ENCODE measurements at places on chromosomes 6 and 20.
A peak's percentile ranks its signal among the peaks of the same experiment; 100 is the strongest.

DNA sequence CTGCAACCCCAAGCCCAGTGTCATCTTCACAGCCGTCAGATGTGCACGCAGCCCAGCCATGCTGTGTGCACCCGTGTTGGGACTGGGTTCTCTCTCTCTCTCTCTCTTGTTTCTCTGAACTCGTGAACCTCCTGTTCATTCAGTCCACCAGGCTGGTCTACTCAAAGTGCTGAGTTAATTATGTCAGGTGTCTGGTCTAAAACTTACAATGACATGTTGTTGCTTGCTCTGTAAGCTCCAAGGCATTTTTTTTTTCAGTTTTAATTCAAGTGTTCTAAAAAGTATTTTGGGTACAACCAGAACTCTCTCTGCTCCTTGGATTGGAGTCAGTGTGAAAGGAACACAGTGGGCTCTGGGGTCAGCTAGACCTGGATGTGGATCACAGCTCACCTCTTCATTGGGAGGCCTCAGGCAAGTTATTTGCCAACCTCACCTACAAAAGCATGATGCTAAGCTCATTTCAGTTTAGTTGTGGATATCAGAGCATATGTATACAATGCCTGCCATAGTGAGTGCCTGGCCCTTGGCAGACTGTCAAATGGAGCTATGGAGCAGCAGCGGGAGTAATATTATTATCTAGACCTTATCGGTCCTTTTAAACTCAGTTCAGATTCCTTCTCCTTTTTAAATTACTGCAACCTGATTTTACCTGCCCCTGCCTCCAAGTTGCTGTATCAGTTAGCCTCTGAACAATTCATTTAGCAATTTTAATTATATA is 59.5 kb downstream of the PLEKHG1 start:
- no peak for DNase-seq

GRCh38 chr6:29589423-29590048 is 4.6 kb downstream of the OR2H2 start:
- DNase-seq: peak; percentile 61

DNA sequence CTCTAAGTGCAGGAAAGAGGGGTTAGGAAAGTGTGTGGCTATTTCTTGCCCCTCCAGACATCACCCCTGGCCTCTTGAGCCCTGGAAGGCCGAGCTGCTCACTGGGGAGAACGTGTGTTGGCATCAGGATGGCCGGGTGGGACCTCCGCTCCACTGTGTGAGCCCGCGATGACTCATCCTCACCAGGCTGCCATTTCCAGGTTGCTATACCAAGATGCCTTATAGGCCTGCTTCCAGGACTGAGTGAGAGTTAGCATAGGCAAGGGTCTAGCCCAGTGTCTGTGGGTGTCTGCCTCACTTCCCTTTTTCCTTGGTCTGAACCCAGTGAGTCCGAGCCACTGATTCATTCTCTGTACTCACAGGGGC is 105.0 kb downstream of the MRPL14 start:
- DNase-seq: no peak

- no peak for DNase-seq
These were observed 67.1 kb downstream of the HDGFL1 start for GRCh38 chr6:22636452-22636851.

- peak; percentile 67 for DNase-seq
These were observed 128.3 kb downstream of the MAP3K7 start for GRCh38 chr6:90458353-90459224.

GRCh38 chr20:38128691-38129090 is 36.4 kb downstream of the TGM2 start:
- DNase-seq: no peak

DNA sequence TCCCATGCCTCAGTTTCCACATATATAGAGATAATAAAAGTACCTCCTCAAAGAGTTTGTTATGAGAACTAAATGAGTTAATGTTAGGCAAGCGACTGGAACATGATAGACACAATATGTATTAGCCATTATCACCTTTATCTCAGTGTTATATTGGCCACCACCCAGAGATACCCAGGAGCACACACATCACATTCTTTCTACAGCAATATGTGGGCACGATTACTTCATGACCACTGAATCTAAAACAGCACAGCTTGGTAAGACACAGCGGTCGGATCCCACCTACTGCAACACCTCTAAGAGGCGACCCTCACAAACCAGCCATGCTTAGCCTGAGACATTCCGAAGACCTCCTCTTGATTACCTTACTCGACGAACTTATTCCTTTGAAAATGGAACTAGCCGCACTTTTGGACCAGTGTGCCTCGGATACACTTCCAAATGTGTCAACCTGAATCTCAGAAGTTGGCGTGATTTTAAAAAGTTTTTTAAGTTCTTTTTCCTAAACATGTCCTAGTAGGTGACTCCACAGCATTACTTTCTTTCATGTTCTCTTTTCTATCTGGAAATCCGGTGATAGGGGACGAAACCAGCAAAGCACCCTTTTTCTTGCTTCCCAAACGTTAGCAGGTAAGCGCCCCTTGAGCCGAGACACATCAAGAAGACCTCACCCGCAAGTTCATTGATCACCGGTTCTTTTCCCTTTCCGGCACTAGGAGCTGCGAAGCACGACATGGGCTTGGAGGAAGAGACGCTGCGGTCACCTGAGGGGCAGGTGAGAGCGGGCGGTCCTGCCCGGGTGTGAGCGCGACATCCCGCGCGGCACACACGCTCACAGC is 923 bp downstream of the GMDS start:
- no peak for DNase-seq

GRCh38 chr6:13338038-13338437 is 9.7 kb upstream of the TBC1D7 start:
- DNase-seq: no peak

GRCh38 chr6:92748131-92748530 is 671.2 kb downstream of the EPHA7 start:
- no peak for DNase-seq

- no peak for DNase-seq
These were observed 17.6 kb downstream of the ARID1B start for GRCh38 chr6:156794546-156795354.

DNA sequence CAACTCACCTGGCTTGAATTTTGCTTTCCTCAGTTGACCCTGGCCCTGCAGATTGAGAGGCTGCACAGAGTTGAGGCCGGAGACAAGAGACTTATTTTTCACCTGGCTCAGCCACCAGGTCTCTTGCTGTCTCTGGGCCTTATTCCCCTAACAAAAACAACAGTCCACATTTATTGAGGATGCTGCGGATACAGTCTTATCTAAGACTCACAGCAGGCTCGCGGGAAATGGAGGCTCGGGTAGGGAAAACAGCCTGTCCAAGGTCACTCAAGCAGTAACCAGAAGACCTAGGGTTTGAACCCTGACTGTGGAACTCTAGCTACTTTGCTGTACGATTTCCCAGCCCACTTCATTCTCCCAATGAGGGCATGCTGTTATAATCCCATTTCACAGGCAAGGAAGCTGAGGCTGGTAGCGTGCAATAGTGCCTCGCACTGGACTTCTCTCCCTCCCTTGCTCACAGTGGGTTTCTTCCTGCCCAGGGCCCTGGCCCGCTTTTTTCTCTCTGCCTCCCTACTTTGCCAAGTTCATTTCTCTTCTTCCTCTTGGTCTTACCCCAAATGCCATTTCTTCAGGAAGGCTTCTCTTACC is 57.7 kb downstream of the RBM38 start:
- DNase-seq: no peak

- no peak for DNase-seq
These were observed 253.5 kb upstream of the TCF21 start for GRCh38 chr6:133635447-133635846.

- DNase-seq: no peak
These were observed 48.6 kb upstream of the NAA20 start for GRCh38 chr20:19968466-19969073.

DNA sequence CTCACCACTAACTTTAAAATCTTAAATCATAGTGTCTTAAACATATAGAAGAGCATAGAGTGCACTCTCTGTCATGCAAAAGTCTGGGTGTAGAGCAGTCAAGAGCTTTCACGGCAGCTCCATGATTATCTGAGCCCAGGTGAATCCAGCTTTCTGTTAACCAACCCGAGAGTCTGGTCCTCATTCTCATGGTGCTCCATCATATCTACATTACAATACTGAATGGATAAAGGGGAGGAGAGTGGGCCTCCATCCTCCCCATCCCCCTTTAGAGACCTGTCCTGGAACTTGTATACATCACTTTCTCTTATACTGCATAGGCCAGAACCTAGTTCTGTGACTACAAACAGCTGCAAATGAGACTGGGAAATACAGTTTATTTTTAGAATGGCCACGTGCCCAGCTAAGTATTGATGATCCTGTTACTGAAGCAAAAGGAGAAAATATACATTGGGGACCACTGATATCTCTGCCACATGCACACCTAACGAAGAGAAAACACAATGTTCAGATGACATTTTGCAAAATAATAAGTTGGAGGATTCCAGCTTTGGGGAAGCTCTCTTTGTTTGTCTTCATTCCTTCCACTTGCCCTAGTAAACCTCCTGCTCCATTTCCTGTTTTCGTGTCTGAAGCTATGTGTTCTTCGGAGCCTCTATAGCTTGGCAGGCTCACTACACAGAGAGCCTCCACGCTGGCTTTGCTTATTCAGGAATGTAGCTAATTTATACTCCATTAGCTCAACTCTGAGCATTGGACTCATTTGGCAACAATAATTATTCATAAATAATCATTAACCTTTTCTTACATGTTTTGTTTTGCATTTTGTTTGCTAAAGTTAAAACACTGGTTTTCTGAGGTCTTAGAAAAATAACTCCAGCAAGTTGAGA is 110.1 kb downstream of the IYD start:
- no peak for DNase-seq

DNA sequence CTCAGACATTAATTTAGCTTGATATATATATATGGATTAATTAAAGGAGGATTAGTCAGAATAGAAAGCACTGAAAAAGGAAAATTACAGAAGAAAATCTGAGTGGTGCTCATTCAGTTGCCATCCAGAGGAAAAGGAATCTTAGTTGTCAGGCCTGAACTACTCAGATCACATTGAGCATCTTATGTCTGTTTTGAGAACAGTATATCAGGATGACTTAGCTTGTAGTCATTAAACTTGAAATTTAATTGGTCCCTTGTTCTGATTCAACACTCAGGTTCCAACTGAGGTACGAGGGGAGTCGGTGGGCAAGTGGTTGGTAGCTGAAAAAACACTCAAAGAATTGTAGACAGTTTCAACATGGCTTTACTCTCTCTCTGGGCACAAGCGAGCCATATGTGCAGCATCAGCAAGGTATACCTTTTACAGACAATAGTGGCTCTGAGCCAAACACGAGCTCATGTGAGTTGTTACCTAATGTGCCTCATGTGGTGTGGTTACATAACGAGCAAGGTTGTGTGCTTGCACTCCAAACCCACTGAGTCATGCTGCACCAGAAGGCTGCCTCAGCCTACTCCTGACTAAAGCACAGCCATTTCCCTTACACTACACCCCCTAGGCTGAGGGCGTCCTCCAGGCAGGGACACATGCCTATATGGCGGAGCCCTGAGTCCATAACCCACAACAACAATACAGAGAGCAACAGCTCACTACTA is 73.0 kb upstream of the HMGN3 start:
- DNase-seq: no peak

GRCh38 chr20:48426630-48427029 is 401.2 kb downstream of the PREX1 start:
- DNase-seq: no peak

DNA sequence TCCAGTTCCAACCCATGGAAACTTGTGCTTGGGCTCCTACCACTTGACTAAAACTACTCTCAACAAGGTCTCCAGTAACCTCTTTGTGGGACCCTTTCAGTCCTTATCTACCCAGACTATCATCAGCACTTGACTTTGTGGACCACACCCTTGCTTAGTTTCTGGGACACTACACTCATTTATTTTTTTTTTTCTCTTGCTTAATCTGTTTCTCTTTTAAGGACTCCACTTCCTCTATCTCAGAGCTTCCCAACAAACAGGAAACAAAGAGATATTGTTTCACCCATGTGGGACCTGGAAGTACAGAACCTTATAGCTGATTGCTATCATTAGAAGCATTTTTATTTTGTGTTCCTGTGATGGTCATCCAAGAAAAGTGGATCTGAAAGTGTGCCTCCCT is 28.8 kb upstream of the ME1 start:
- DNase-seq: no peak

- DNase-seq: no peak
These were observed 124.5 kb upstream of the SALL4 start for GRCh38 chr20:51926670-51927305.

DNA sequence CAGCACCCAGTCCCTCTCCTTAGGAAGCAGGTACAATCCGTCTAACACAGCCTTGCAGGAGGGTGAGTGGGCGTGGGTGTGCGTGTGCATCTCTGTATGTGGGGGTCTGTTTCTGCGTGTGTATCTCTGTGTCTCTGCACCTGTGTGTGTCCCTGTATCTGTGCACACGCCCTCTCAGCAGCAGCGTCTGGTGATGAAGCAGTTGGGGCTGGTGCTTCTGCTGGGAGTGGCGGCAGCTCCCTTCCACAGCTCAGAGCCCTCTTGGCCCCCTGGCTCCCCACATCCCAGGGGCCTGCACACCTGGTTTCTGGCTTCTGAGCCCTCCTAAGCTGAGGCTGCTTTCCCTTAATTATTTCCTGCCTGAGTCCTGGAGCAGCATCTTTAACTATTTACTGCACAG is 49.5 kb upstream of the CCDC167 start:
- no peak for DNase-seq

- no peak for DNase-seq
These were observed 14.3 kb downstream of the SERPINB6 start for GRCh38 chr6:2956930-2957685.

DNA sequence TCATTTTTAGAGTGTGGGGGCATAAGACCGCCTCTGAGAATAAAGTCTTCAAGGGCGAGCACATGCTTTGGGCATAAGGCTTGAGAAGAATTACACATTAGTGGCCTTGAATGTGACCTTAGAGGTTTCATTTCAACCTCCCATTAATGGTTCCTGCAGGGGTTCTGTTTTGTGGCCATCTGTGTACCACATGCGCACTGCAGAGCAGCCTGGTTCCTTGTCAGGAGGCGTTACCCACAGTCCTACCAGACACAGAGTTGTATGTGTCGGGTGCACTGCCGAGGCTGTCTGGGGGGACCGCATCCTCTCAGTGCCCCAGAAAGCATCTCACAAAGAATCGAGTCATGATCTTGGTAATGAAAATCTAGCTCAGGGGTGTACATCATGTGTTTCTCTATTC is 115.7 kb downstream of the B3GAT2 start:
- DNase-seq: no peak

GRCh38 chr6:161496941-161497340 is 223.1 kb upstream of the AGPAT4 start:
- DNase-seq: no peak

GRCh38 chr6:96570053-96570452 is 7.1 kb downstream of the FHL5 start:
- DNase-seq: no peak

- no peak for DNase-seq
These were observed 17.8 kb upstream of the ZNF217 start for GRCh38 chr20:53611449-53611894.

All from activated CD4-positive, alpha-beta T cell treated with anti-CD3 and anti-CD28 coated beads, Interleukin-2, amount 10 ng/mL, durations not matched to agents 7 days and 5 days (primary cell).